CD4-positive, alpha-beta memory T cell (primary cell): ENCODE measurements at places on chromosomes 16 and 17. TPM values are rescaled to one million over a fixed set of nuclear protein-coding genes. Genes with fewer than 3 reads are reported as not detected.

SCIMP gene
- 0.32 TPM for total RNA-seq

SLC13A2 gene
- not detected for total RNA-seq

CAVIN1 gene
- total RNA-seq, result 0.61 TPM

FOXL1 gene
- not detected for total RNA-seq

MT1G gene
- not detected for total RNA-seq

GRB7 gene
- total RNA-seq, result not detected

- peaks cover 26% of the 10 kb centered on the region for H3K4me1 ChIP-seq
- no peak overlapping the region for H3K27ac ChIP-seq
- no peak for DNase-seq
- no peaks in the 10 kb centered on the region for H3K36me3 ChIP-seq
- no peak overlapping the region for H3K4me3 ChIP-seq
These were observed 14.3 kb downstream of the PRCD start for GRCh38 chr17:76554131-76554530.

DNA sequence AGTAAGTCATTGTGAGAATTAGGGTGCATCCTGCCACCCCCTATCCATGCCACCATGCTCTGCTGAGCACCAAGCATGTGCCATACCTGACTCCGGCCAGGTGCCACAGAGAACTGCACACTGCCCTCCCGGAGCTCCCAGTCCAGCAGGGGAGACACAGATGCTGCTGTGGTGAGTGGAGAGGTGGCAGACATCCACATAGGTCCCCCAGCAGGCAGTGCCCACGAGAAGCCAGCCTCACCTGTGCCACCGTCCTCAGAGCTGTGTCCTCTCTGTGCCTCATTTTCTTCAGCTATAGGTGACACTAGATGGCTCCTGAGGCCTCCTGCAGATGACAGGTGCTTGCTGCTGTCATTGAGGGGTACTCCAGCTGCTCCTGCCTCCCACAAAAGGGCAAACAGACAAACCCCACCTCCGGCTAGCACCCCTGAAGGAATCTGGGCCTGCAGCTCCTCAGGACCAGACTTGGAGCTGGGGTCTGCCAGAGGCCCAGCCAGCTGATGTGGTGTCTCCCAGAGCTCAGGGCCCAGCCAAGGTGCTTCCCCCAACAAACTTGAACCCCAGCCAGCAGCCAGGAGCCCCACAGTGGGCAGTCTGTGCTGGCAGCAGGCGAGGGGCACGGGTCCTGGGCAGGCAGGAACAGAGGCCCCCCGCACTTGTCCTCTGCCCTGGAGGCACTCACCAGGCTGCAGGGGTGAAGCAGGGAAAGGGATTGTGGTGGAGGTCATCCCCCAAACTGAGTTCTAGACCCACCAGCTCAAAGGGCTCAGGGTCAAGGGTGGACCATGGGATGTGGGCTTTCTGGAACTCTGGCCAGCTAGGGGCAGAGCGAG lies 17.1 kb downstream of the FOXJ1 start:
- H3K4me1 ChIP-seq, result peaks cover 10% of the 10 kb centered on the region
- no peaks in the 10 kb centered on the region for H3K27me3 ChIP-seq
- DNase-seq, result no peak
- no peaks in the 10 kb centered on the region for H3K36me3 ChIP-seq

DNA sequence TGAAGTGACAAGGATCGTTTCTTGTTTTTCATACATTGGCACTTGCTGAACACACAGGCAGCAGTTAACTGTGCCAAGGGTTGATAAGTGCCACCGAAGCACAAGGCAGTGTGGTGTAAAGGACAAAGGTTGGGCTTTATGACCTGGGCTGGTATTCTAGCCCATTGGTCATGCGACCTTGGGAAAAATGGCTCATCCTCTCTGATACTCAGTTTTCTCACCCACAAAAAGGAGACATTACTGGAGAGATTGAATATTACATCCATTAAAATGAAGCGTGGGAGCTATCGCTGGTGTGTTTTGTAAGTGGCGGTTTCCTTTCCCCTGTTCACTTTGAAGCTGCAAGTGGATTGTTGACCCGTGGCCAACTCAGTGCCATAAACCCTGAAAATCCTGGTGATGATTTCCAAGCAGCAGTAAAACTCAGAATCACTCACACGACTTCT lies 216.9 kb downstream of the HAPSTR1 start:
- H3K4me3 ChIP-seq, result no peak overlapping the region
- H3K4me1 ChIP-seq, result no peaks in the 10 kb centered on the region
- H3K27me3 ChIP-seq, result no peaks in the 10 kb centered on the region
